ENCODE measurements at places on chromosomes 4 and X. TPM values are rescaled to one million over a fixed set of nuclear protein-coding genes. Genes with fewer than 3 reads are reported as not detected.

KCNE5 gene
- 0.13 TPM for total RNA-seq

TECRL gene
- total RNA-seq = not detected

SMPX gene
- not detected for total RNA-seq

SLC6A14 gene
- total RNA-seq = not detected

ZFYVE28 gene
- total RNA-seq = 2.7 TPM

MAGEE1 gene
- total RNA-seq = 4.6 TPM

ETDA gene
- total RNA-seq = not detected

FAM53A gene
- 0.67 TPM for total RNA-seq

RAB40A gene
- total RNA-seq = not detected

ADGRG2 gene
- total RNA-seq = 6.0 TPM

AFF2 gene
- not detected for total RNA-seq

VEGFD gene
- 0.88 TPM for total RNA-seq

IDUA gene
- 14.1 TPM for total RNA-seq

TRIM61 gene
- total RNA-seq = not detected

SPON2 gene
- not detected for total RNA-seq

TACC3 gene
- 86.6 TPM for total RNA-seq

LARP7 gene
- total RNA-seq = 28.2 TPM

DACH2 gene
- not detected for total RNA-seq

LRP2BP gene
- 0.09 TPM for total RNA-seq

BEX5 gene
- total RNA-seq = not detected

MAGEB1 gene
- not detected for total RNA-seq

TBX22 gene
- not detected for total RNA-seq

STEEP1 gene
- total RNA-seq = 33.1 TPM

TLR8 gene
- not detected for total RNA-seq

RHOXF2B gene
- not detected for total RNA-seq

MYL5 gene
- 12.9 TPM for total RNA-seq

ZNF157 gene
- total RNA-seq = not detected

SPIN4 gene
- 6.3 TPM for total RNA-seq

PAK3 gene
- total RNA-seq = not detected

SUV39H1 gene
- total RNA-seq = 21.9 TPM

XKRX gene
- 0.26 TPM for total RNA-seq

NOP14 gene
- total RNA-seq = 30.9 TPM

RHOH gene
- not detected for total RNA-seq

OTC gene
- not detected for total RNA-seq

S100G gene
- total RNA-seq = not detected

HMGN5 gene
- total RNA-seq = 2.7 TPM

OTOP1 gene
- not detected for total RNA-seq

KDR gene
- not detected for total RNA-seq

PCDH10 gene
- total RNA-seq = 0.09 TPM

DUX4 gene
- total RNA-seq = not detected

AMBN gene
- total RNA-seq = not detected

CDX4 gene
- not detected for total RNA-seq

PDZD4 gene
- total RNA-seq = 3.2 TPM

BCLAF3 gene
- total RNA-seq = 3.5 TPM

SSX1 gene
- total RNA-seq = not detected

TEX13D gene
- total RNA-seq = not detected

ADD1 gene
- 78.3 TPM for total RNA-seq

F11 gene
- total RNA-seq = not detected

SPANXB1 gene
- total RNA-seq = 2.6 TPM

SPATA18 gene
- 5.2 TPM for total RNA-seq

CCKAR gene
- not detected for total RNA-seq

UGT2B15 gene
- total RNA-seq = 0.06 TPM

ITGB1BP2 gene
- total RNA-seq = 0.81 TPM

All from A549 treated with DMSO at 1 μM for 4 hours (cell line).